ENCODE measurements at places on chromosomes 7 and 10. TPM values are rescaled to one million over a fixed set of nuclear protein-coding genes. Genes with fewer than 3 reads are reported as not detected.
A peak's percentile ranks its signal among the peaks of the same experiment; 100 is the strongest.

The SMKR1 gene
- not detected for total RNA-seq

The GHRHR gene
- not detected for total RNA-seq

DNA sequence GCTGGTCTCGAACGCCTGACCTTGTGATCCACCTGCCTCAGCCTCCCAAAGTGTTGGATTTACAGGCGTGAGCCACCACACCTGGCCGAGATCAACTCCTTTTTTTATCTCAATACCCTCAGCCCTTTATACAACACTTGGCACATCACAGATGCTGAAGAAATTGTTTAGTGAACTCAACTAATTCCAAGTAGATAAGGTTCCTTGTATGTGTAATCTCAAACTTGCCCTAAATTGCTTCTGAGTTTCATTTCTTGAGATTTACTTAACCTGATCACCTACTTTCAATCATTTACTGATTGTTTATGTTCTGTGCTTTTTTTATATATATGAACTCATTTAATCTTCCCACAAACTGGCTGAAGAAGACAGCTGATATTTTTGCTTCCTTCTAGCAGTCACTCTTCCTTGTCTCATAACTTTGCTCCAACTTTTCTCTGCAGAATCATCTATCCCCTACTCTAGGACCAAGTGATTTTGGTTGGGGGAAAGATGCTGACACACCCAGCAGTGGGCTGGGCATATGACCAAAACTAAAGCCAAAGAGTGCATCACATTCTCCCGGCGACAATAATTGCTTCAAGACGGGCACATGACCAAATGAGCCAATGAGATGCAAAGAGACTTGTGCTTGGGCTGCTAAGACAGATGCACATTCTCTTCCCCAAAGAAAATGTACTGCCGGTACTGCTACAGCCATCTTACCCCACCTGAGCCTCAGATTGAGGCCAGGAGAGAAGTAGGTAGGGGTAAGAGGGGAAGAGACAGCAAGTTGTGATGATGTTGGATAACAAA lies 40.3 kb upstream of the ARID5B start:
- no peak for DNase-seq

DNA sequence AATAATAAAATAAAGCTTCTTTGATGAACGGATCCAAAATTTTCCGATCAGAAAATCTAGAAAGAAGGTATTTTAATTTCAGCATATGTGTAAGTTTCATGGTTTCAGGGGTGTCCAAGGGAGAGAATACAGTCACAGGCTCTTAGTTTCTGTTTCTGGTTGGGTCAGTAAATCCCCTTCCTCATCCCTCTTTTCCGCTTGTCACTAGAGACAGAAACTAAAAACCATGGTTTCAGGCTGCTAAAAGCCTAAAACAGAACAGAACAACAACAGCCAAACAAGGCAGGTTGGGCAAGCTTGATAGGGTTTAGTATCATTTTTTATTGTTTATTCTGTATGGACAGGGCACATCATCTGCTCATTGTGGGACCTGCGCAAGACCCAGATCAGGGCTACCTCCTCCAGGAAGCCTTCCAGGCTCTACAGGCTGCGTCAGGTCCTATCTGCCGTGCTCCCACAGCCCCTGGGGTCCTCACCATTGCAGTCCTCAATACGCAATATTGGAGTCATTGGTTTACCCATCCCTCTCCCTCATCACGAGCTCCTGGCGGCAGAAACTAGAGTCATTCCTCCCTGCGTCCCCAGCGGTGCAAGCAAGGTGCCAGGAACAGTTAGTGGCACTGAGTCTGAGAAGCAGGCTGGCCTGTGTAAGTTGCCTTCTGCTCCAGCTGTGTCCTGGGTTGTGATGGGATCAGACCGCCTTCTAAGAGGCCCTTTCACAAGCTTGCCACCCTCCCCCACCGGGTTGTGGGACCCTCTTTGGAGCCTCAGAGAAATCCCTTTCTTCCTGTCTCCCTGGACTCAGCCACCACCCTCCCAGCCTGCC lies 70.2 kb upstream of the CUX1 start:
- DNase-seq, result no peak

- no peak for DNase-seq
Measured at GRCh38 chr10:30365278-30365677, 16.2 kb upstream of the MTPAP start.

DNA sequence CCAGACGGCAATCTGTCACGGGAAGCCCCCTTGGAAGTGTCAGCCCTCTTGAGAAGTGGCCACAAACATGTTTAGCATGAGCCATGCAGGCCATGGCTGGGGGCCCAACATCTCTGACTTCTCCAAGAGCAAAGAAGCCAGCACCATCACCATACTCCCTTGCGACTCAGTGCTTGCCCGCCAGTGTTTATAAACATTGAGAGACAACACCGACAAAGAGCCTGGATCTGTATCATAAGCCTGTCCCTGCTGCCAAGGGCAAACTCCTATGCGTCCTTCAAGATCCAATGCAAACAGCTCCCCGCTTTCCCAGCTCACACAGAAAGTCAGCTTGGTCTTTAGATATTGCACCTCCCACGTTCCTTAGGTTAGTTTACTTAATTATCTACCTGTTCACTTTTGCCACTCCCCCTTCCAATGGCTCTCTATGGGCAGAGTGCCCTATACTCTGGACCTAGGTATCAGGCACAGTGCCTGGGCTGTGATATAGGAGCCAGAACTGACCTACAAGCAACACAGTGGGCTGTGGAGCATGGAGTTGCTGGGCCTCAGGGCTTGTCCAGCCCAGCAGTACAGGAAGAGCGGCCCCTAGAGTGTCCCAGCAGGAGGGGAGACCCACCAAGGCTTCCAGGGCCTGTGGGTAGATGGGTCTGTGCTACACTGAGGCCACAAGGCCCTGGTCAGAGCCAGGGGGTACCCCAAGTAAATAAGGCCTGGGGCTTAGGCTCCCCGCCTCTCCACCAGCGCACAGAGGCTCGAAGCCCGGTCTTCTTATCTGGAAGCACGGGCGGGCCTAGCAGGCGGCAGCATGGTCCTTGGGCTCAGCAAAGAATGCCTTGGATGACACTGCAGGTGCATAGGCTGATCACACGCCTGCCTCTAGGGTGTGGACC lies 37.7 kb downstream of the CAMK2B start:
- DNase-seq, result no peak

DNA sequence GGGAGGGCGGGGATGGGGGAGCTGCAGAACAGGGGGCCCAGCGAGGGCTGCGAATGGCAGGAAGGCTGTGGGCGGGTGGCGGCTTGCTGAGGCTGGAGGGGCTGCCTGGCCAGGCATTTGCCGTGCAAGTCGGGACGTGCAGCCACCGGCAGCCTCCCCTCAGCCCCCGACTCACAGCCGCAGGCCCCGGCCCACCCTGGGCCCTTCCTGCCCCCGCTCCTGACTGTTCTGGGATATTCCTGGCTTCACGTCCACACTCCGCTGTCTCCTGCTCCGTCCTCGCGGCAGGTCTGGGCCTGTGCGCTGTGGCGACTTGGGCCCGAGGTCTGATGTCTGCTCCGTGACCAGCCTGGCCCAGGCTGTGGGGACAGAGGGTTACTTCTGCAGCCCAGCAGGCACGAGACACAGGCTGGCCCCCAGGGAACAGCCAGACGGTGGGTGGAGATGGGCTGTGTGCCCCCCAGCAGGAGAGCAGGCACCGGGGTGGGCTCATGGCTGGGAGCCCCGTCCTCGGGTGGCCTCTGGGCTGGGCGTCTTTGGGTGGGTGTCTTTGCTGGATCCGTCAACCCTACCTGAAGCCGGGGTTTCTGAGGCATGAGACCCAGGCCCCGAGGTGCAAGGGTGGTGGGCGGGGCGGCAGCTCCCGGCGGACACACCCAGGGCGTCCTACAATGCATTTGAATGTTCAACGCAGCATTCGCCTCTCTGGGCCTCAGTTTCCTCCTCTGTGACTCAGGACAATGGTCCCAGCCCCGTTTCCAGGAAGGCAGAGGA lies 86.5 kb downstream of the FOXL3 start:
- DNase-seq, result no peak

DNA sequence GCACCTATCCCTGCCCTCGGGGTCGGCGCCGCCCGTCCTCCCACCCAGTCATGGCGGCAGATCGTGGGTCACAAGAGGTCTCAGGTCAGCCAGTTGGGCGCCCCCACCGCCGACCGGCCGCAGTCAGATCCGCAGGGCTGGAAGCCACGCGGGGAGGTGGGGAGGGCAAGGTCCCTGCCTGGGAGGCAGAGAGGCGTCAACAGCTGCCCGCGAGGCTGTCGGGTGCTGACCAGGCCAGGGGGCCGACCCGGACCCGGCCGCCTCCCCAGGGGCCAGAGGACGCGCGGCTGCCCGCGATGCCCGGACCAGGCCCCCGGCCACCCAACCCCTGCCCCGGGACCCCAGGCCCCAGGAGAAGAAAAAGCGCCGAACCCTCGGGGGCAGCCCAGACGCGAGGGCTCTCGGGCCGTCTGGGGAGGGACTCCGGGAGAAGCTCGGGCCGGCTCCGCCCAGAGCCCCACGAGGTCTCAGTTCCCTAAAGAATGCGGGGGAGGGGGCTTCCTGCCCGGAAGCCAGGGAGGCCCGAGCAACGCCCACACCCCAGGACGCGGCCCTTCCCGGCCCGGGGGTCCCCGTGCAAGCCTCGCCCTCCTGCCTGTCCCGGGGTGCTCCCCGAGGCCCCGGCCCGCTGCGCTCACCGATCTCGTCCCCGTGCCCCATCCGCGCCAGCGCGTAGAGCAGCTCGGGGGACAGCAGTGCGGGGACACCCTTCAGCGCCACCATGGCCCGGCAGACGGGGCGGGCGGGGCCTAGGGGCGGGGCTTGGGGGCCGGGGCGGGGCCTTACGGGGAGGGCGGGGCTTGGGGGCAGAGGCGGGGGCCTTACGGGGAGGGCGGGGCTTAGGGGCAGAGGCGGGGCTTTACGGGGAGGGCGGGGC lies at the start of gene FUOM:
FUOM (minus strand) TSS at position 735 of the 877 bp plus-strand sequence; CDS start at position 723, 12 bp downstream.
- no peak for DNase-seq

GRCh38 chr7:76302347-76303201 lies at the start of gene HSPB1:
TSS of gene HSPB1 (plus strand) at chr7:76302673. CDS start at chr7:76302713, 40 bp downstream.
- peak; percentile 47 for DNase-seq

DNA sequence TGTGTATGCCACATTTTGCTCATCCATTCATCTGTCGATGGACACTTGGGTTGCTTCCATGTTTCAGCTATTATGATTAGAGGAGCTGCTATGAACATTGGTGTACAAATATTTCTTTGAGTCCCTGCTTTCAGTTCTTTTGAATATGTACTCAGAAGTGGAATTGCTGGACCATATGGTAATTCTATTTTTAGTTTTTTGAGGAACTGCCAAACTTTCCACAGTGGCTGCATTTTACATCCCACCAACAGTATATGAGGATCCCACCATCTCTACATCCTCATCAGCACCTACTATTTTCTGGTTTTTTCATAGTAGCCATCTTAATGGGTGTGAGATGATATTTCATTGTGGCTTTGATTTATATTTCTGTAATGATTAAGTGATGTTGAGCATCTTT lies 44.7 kb upstream of the ZMIZ2 start:
- no peak for DNase-seq

DNA sequence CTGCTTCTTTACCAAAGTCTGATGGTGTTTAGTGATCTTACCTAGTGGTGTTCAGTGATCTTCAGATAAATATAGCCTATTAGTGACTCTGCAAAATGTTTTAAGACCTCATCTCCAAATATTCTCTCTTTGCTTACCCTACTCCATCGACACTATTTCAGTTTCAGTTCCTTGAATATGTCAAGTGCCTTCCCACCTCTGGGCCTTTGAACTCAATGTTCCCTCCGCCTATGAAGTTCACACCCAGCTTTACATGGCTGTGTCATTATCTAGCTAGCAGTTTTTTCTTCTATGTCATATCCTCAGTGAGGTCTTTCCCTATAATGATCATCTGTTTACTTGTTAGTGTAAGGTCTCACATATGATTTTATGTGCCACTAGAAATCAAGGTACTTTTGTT lies 322.6 kb downstream of the DGKB start:
- DNase-seq, result no peak

DNA sequence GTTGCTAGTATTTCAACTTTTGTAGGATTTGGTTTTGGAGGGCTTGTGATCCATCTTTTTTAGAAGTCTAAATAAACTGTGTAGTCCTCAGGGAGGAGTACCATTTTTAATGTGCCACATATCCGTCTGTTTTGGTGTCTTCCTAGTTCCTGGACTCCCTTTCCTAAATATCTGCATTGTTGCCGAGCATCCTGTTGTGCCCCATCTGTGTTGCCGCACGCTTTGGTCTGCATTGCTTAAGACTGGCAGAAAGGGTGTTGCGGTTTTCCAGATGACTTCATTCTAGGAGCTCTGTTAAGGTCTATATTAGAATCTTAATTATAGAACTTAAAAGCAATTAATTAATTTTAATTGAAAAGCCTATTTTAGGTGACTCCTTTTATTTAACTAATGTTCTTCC lies 49.4 kb downstream of the RBM33 start:
- DNase-seq, result no peak

GRCh38 chr7:148395990-148396716 lies 194.4 kb upstream of the C7orf33 start:
- DNase-seq, result no peak

- no peak for DNase-seq
Measured at GRCh38 chr10:14478604-14479003, 147.9 kb upstream of the FRMD4A start.

- no peak for DNase-seq
Measured at GRCh38 chr10:22369434-22370072, 24.3 kb downstream of the SPAG6 start.

DNA sequence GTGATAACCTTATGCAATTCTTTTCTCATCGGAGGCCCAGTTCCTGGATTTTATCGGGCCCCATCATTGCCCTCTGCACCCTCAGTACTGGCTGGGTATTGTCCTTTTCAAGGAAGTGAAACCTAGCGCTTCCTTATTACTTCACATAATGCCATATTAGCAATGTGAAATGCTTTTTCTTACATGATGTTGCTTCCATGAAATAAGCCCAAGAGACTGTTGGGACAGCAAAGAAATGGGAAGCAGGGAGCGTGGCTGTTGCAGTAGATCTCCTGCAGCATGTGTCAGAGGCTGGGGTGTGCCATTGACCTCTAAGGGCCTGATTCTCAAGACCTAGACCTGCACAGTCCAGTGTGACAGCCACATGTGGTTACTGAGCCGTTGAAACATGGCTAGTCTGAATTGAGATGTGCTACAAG lies 8.1 kb downstream of the CHN2 start:
- DNase-seq, result no peak

DNA sequence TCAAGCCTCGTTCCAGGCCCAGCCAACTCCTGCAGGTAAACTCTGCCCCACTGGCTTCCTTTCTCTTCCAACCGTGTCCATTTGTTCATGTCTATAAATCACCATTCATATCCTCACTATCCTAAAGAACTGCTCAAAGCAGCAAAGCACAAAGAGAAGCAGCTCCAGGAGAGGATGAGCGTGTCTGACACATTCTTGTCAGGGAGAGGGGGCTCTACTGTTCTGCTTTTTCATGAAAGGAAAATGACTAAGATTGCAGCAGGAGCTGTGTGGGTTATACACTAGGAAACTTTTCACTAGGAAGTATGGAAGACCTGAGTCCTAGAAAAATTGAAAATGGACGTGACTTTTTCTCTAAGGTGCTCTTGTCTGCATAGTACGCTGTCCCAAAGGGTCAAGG lies 16.7 kb downstream of the AGFG2 start:
- no peak for DNase-seq

All from esophagus squamous epithelium (tissue), 5 donors.